ENCODE measurements at places on chromosomes 7 and 10.

- peaks cover 18% of the 10 kb centered on the region for H3K27me3 ChIP-seq
These were observed 862.3 kb downstream of the TYW1 start for GRCh38 chr7:67858931-67859330.

- no peak overlapping the region for H3K27ac ChIP-seq
- H3K27me3 ChIP-seq = peaks cover 2% of the 10 kb centered on the region
- H3K4me1 ChIP-seq = peaks cover 14% of the 10 kb centered on the region
- H3K4me3 ChIP-seq = no peak overlapping the region
These were observed 662.5 kb downstream of the TYW1 start for GRCh38 chr7:67659091-67659490.

- H3K27ac ChIP-seq = no peak overlapping the region
- no peak for DNase-seq
- no peak overlapping the region for H3K4me3 ChIP-seq
- H3K4me1 ChIP-seq = peaks cover 11% of the 10 kb centered on the region
- no peaks in the 10 kb centered on the region for H3K36me3 ChIP-seq
These were observed 25.1 kb upstream of the AOAH start for GRCh38 chr7:36749282-36749960.

DNA sequence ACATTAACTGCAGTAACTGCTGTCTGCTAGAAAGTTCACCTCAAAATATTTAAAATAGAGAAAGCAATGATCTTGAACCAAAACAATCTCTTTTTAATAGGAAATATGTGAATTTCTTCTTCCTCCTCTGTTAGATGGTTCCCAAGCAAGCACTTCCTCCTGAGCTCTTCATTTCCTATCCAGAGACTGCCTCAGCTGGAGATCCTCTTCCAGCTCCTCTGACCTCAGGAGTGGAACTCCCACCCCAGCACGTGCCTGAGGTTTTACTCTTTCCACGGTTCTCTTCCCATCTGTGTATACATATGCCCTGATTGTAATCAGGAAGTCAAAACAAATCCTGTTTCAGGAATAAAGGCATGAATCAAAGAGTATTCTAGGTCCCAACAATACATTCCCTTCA lies 5.6 kb downstream of the DENND11 start:
- no peaks in the 10 kb centered on the region for H3K27me3 ChIP-seq
- H3K4me1 ChIP-seq = peaks cover 30% of the 10 kb centered on the region
- no peak for DNase-seq
- no peak overlapping the region for H3K27ac ChIP-seq
- no peaks in the 10 kb centered on the region for H3K36me3 ChIP-seq

DNA sequence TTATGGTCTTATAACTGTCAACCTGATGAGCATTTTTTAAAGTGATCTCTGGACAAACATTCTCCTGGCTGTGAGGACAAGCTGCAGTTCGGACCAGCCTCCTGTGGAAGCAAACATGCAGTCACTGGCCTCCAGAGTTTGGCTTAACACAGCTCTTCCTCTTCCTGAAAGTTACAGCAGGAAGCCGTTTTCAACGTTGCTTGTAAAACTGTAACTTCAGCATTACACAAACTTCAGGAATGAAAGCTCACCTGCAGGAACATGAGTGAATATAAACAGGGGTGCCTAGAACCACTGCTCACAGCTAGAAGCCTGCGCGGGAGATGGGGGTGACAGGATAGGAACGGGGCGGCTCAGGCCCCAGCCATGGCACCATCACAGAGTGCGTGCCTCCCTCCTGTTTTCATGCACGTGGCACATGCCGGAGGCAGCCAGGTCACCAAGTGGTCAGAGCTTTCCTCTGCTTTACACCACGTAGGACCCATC lies 292.9 kb upstream of the PITRM1 start:
- H3K4me1 ChIP-seq = peaks cover 45% of the 10 kb centered on the region
- no peak for DNase-seq
- no peaks in the 10 kb centered on the region for H3K27me3 ChIP-seq
